RPMI7951 (cell line): ENCODE measurements at places on chromosomes 5 and 9. TPM values are rescaled to one million over a fixed set of nuclear protein-coding genes. Genes with fewer than 3 reads are reported as not detected.

INIP gene
- total RNA-seq, result 18.5 and 18.6 TPM in 2 replicates

DNA sequence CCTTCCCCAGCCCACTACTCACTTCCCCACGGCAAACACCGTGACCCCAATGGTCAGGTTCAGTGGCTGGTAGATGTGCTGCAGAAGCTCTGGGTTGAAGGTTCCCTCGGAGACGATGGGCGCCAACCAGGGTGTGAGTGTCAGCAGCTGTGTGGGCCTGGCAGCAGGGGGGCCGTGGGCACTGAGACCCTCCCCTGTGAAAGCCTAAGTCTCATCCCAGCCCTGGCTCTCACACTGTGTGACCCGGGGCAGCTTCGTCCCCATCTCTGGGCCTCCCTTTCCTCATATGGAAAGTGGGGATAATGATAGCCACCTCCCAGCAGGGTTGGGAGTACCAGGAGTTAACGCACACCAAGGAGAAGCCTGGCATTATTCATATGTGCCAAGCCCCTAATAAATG lies 8.6 kb downstream of the GBGT1 start:
- DNase-seq, result no peak

DNA sequence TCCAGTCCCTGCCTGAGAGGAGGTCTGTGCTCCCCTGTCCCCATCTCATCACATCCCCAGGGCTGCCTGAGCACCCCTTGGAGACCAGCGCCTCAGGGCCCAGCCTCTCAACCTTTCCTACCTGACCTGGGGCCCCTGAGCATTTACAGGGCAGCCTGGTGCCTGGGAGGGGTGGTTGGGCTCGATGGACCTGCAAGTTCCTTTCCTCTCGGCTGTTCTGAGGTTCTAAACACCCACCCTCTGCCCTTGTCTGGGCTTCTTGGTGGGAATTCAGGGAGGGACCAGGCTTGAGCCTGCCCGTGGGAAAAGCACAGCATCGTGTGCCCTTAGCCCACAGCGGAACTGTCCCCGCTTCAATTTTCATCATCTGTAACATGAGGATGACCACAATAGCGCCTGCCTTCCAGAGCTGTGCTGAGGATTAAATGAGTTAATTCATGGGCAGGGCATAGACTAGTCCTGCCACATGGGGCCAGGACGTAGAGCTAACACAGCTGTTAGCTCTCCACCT lies 91.0 kb upstream of the SH3PXD2B start:
- DNase-seq, result no peak

- DNase-seq, result no peak
Observed at GRCh38 chr5:87170799-87171198, 96.9 kb upstream of the RASA1 start.

DNA sequence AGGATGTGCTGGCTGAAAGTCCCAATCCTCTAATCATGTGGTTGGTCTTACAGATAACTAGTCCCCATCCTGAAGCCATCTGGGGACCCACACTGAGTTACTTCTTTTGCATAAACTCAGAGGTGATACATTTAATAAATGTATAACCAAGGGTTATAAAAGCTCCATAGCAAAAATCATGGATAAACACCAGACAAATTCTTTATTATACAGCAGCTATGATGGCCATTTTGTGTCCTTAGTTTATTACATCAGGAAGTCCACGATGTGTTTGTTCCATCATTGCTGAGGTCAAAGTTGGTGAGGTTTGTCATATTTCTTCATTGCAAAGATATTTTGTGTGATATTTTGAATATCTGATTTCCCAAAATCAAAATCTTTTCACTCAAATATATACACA lies 80.2 kb downstream of the GCNT1 start:
- DNase-seq, result no peak

DNA sequence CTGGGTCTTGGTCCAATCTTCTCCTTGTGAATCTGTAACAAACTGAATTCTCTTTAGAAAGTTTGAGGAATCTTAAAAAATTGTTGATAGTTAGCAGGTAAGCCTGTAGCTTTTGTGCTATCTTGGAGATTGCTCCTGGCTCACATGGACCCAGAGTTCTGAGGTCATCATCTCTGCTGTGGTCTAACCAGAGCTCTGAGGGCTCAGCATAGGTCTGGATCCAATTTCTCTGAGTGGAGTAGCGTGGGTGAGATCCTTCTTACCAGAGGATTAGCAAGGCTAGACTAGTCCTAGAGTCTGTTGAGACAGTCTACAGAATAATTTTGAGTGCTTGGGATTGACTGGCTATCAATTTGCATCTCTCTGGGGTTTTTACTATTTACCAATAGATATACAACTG lies 60.5 kb upstream of the IL6ST start:
- no peak for DNase-seq
